Activated T-cell treated with anti-CD3 and anti-CD28 coated beads, Interleukin-2, amount 50 U/mL, for 4 hours (primary cell): ENCODE measurements at places on chromosomes 1 and 21. TPM values are rescaled to one million over a fixed set of nuclear protein-coding genes. Genes with fewer than 3 reads are reported as not detected.

DNA sequence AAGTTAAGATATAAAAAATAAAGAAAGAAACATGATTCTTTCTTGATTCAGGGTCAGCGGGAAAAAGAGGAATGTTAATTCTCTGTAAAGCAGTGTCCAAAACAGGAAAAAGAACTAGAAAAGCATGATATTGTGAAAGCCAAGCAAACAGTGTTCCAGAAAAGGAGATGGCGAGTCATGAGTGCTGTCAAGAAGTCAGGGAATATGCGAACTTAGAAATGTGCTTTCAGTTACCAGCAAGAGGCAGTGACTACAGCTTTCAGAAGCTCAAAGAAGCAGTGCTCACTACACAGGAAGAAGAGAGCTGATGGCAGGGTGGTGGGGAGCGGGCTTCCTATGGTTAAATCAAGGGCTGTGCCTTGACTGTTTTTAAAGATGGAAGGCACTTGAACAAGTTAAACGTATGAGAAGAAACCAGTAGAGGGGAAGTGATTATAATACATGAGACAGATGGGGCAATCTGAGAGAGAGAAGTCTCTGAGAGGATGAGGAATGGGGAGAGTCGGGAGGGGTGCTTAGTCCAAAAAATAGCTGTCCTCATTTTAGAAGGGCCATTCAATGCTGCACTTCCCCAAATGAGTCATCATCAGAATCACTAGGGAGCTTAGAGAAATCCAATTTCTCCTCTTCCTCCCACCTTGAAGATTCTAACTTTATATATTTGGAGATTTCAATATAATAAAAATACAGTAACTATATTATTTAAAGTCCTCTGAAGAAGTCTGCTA, 90.4 kb downstream of the KCNK1 start:
- DNase-seq, result no peak

The GPR25 gene
- total RNA-seq, result not detected

The ARHGAP29 gene
- total RNA-seq, result 0.16 TPM

DNA sequence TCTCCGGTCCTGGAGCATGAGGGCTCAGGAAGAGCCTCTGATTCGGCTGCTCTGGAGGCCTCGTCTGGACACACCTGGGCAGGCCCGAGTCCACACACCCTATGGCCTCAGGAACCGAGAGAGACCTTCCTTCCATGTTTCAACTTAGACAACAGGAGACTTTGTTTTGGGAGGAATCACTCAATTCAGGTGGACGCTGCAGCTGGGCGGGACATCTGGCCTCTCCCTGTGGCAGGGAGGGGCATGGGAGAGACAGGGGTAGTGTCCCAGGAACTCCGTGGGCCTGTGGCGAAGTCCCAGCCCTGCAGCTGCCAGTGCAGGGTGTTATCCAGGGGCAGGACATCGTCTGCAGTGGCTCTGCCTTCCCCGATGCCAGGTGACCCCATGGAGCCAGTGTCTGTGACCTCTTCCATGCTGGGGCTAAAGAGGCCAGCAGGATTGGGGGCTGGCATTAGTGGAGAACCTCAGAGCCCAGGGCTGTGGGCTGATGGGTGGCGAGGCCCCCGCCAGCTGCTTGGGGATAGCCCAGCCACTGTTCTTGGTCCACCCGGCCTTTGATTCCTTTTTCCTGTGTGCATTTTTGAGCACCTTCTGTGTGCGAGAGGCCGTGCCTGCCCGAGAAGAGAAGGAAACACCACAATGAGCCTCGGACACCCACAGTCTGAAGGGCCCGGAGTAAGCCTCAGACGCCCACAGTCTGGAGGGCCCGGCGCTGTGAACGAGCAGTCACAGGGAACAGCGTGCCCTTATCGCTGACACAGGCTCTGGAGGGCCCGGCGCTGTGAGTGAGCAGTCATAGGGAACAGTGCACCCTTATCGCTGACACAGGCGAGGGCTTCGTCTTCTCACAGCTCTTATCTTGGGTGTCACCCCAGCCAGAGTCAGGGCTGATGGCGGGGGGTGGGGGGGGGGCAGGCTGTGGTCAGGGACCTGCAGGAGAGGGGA, 6.2 kb downstream of the COL18A1 start:
- DNase-seq, result no peak
